ENCODE measurements at places on chromosomes 5 and 9.

DNA sequence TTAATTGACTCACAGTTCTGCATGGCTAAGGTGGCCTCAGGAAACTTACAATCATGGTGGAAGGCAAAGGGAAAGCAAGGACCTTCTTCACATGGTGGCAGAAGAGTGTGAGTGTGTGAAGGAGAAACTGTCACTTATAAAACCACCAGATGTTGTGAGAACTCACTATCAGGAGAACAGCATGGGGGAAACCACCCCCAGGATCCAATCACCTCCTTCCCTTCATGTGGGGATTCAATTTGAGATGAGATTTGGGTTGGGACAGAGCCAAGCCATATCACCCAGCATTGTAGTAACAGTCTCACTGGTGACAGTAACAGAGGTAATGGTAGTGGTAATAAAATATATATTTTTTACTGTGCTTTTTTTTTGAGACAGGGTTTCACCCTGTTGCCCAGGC lies 18.1 kb downstream of the ZBTB5 start:
- DNase-seq, result no peak

GRCh38 chr5:72917371-72917776 lies 38.5 kb upstream of the FCHO2 start:
- DNase-seq, result no peak

- DNase-seq, result no peak
Observed at GRCh38 chr5:123448017-123448617, 24.9 kb upstream of the CEP120 start.

DNA sequence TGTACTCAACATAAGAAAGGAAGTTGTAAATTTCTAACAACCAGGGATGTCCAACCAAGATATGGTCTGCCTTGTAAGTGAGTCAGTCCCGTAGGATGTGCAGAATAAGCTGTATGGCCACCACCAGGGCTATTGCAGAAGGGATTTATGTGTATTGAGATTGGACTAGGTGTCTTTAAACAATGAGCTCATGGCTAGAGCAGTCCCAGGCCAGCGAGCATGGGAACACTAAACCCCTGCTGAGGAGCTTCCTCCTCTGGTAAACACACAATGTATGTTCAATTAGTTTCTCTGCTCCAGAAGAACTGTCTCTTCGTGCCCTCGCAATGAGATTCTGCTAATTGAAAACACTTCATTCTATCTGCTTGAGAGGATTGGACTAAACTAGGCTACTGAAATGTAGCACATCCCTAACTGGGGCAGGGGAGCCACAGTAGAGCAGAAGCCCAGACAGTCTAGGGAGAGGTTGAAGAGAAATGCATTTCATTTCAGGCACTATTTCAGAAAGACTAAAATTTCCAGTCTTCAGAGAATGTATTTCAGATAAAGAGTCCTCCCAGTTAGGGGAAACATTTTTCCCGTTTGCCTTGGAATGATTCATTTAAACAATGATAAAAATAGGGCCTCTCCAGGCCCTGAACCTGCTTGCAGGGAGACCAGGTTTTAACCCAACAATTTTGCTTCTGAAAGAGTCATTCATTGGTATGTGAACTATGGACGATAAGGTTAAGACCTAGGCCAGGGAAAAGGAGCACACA lies 154.7 kb downstream of the FAM114A2 start:
- no peak for DNase-seq

- DNase-seq, result peak; percentile 83
Observed at GRCh38 chr5:149406203-149406978, 27.3 kb upstream of the IL17B start.

GRCh38 chr5:109689740-109690241 lies at the start of gene MAN2A1:
MAN2A1 (plus strand) TSS chr5:109689927; CDS start chr5:109690418, 491 bp downstream.
- DNase-seq, result peak; percentile 80

DNA sequence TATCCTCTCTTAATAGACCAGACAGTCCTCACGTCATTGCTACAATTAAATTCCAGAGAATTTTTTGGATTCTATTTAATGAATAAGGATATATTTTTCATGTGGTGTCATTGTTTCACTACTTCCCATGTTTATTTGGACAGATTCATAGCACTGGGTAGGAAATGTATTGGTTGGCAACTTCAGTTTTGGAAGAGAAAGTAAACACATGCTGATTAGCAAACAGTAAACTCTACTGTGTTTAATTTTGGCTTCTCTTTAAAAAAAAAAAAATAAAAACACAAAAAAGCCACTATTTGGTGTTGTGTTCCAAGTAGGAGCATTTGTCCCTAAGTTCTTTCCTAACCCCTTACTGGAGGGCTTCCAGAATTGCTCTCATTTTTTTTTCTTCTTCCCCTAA lies 77.3 kb downstream of the NFIB start:
- DNase-seq, result no peak

DNA sequence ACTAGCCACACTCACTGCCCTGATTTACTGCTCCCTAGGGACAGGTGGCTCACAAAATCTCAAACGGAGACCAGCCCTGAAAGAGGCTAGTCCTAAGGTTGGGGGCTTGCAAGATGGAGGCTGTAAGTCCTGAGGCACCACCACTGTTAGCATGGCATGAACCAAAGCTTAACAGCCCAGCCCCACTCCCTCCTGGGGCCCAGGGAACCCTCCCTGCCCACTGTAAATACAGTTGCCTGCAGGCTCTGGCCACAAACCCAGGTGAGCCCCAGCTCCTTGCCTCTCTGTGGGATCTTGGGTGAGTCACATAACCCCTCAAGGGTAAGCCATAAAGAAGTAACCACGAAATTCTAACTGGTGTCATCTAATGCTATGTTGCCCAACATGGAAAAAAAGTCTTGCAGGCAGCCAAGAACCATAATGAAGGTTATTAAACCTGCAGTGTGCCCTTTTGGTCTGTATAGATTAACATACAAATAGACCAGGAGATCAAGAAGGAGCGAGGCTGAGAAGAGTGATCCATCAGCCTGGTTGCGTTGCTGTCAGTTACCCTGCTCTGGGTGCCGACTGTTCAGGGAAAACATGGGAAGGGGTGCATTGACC lies 1.7 kb upstream of the POMT1 start:
- no peak for DNase-seq

- DNase-seq, result no peak
Observed at GRCh38 chr5:151870820-151871219, 53.8 kb downstream of the GLRA1 start.

- DNase-seq, result no peak
Observed at GRCh38 chr9:124793015-124793541, 16.1 kb downstream of the OLFML2A start.

- peak; percentile 31 for DNase-seq
Observed at GRCh38 chr5:159415301-159415937, 85.1 kb upstream of the IL12B start.

Measured in testis (tissue), 5 donors.